ENCODE measurements at places on chromosomes 4 and X. TPM values are rescaled to one million over a fixed set of nuclear protein-coding genes. Genes with fewer than 3 reads are reported as not detected.

Gene TET2
- total RNA-seq: 36.0 TPM

Gene GAGE13
- not detected for total RNA-seq

Gene SAGE1
- not detected for total RNA-seq

Gene CT55
- total RNA-seq: not detected

Gene DOK7
- total RNA-seq: 2.5 TPM

Gene SSX7
- total RNA-seq: not detected

Gene DACH2
- 21.7 TPM for total RNA-seq

Gene BRS3
- total RNA-seq: 2.5 TPM

Gene WDR17
- 84.2 TPM for total RNA-seq

Gene SLITRK4
- total RNA-seq: 59.3 TPM

Gene COX7B2
- total RNA-seq: not detected

Gene MID2
- 45.0 TPM for total RNA-seq

Gene CENPI
- 10.1 TPM for total RNA-seq

Gene CXCL11
- not detected for total RNA-seq

Gene NHSL2
- total RNA-seq: 4.8 TPM

Gene SLC38A5
- total RNA-seq: 36.7 TPM

Gene IL2
- not detected for total RNA-seq

Gene PALLD
- total RNA-seq: 39.7 TPM

Gene CYTL1
- total RNA-seq: 0.69 TPM

Gene OTC
- total RNA-seq: 0.23 TPM

Gene PSAPL1
- not detected for total RNA-seq

Gene PABPC1L2A
- total RNA-seq: 3.0 TPM

Gene PAGE2
- not detected for total RNA-seq

Gene GPR82
- total RNA-seq: not detected

Gene TEX13D
- total RNA-seq: not detected

Gene SLC16A2
- 24.5 TPM for total RNA-seq

Gene CDKL2
- 80.3 TPM for total RNA-seq

Gene OTUD6A
- not detected for total RNA-seq

Gene DUX4
- total RNA-seq: not detected

Gene USP17L21
- not detected for total RNA-seq

Data from diencephalon (tissue), 1 donor.